Naive thymus-derived CD8-positive, alpha-beta T cell (primary cell): ENCODE measurements at places on chromosomes 4 and X.

DNA sequence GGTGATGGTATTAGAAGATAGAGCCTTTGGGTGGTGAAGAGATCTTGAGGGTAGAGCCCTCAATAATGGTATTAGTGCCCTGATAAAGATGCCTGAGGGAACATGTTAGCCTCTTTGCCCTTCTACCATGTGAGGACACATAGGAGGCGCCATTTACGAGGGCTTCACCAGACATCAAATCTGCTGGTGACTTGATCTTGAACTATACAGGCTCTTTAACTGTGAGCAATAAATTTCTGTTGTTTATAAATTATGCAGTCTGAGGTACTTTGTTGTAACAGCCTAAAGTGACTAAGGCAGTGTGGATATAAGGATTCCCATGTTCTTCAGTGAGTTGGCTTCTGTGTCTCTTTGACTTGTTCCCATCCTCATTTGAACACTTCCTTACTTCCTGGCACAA, 11.8 kb downstream of the MOB1B start:
- DNase-seq: no peak

GRCh38 chr4:142416711-142417275, 429.3 kb downstream of the INPP4B start:
- no peak for DNase-seq

GRCh38 chrX:41381685-41382084, 47.7 kb downstream of the DDX3X start:
- no peak for DNase-seq

GRCh38 chr4:180566492-180566891, 1676.7 kb upstream of the TENM3 start:
- DNase-seq: no peak

DNA sequence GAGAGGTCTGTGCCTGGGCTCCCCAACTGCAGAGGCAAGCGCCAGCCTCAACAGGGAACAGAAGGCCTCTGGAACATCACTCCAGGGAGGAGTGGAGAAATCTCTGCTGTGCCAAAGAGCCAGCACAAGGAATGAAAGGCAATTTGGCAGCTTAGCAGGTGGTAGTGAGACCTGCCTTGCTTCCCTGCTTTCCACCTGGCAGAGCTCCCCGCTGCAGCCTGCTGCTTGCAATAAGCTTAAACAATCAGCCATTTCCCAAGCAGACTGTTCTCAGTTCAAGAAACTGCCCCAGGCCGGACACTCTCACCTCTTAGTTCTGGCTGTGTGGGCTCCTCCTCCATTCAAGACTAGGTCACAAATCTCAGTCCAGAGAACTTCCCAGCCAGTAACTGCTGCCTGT, 370.6 kb downstream of the MAGEB5 start:
- no peak for DNase-seq

DNA sequence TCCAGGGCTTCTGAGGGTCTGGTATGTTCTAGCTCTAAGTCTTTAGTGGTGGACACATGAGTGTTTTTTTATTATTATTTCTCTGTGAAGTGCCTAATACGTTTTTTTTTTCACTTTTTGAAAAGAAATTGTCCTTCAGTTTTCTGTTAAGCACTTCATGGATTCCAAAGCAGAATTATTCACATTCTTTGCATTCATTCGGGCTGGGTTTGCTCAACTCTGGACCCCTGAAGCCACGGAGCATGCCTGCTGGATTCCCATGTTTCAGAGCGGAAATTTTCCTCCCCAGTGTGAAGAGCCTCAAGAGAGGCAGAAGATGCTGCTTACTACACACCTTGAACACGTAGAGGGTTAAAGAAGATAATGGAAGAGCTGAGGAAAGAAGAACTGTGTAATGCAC, 107.5 kb downstream of the EGF start:
- no peak for DNase-seq

DNA sequence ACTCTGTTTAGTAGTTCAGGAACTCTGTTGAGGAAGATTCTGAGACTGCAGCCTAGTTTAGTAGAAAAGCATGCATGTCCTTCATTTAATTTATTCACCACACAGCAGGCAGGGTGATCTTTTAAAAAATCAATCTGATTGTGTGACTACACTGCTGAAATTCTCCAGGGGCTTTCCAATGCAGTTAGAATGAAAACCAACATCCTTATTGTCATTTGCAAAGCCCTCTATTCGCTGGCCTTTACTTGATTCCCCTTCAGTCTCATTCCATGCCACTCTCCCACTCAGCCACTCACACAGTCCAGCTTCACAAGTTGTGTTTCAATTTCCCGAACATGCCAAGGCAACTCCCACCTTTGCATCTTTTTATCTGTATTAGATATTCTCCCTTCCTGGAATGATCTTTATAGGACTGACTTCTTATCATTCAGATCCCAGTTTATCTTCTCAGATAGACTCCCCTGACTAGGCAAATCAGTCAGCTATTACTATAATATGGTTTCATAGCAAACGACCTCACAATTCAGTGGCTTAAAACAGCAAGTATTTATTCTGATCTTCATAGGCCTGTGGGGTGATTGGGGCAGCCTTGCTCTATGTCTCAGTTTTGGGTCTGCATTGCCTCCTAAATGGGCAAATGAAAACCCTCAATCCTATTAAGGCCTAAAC, 21.3 kb upstream of the FTHL17 start:
- no peak for DNase-seq

GRCh38 chr4:177005674-177006230, 213.0 kb upstream of the VEGFC start:
- no peak for DNase-seq
